ENCODE measurements at places on chromosomes 11 and 22.

- no peak for DNase-seq
Observed at GRCh38 chr11:134712228-134713145, 300.4 kb upstream of the B3GAT1 start.

DNA sequence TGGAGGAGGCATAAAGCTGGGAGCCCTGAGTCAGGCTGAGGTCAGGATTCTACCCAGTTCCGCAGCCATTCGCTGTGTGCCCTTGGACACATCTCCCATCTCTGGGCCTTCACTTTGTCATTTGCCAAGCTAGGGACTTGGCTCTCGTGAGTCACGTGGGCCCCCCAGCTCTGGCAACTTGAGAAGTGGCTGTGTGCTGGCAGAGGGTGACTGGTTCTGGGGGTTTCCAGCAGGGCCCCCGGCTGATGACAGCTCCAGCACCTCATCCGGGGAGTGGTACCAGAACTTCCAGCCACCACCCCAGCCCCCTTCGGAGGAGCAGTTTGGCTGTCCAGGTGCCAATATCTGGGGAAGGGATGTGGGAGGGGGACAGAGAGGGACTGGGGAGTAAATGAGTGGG, 46.6 kb downstream of the CD6 start:
- no peak for DNase-seq

DNA sequence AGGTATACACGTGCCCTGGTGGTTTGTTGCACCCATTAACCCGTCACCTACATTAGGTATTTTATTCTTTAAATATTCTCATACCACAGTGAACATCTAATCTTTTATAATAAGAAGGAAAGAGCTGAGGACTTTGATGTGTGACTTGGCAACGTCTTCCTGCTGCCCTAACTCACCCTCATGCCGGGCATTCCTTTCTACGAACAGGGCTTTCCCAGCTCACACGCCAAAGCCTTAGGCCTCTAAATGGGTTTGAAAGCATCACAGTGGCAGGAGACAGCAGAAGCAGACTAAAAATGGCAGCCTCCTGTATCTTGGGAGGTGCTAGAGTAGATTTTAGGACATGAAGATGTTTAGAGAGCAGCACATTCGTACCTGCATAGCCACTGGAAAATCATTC, 52.6 kb downstream of the CLTCL1 start:
- DNase-seq, result no peak

DNA sequence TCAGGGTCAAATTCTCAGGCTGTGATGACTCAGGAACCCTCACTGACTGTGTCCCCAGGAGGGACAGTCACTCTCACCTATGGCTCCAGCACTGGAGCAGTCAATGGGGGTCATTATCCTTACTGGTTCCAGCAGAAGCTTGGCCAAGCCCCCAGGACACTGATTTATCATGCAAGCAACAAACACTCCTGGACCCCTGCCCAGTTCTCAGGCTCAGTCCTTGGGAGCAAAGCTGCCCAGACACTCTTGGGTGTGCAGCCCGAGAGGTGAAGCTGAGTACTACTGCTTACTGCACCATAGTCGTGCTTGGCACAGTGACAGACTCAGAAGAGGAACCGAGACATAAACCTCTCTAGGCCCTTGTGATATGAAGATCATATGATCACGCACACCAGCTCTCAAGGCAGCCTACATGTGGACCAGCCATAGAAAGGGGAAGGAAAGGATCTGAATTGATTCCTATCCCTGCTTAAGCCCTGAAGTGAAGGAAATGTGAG, 58.2 kb downstream of the ZNF280B start:
- no peak for DNase-seq
